ENCODE measurements at places on chromosomes 1 and 21.

DNA sequence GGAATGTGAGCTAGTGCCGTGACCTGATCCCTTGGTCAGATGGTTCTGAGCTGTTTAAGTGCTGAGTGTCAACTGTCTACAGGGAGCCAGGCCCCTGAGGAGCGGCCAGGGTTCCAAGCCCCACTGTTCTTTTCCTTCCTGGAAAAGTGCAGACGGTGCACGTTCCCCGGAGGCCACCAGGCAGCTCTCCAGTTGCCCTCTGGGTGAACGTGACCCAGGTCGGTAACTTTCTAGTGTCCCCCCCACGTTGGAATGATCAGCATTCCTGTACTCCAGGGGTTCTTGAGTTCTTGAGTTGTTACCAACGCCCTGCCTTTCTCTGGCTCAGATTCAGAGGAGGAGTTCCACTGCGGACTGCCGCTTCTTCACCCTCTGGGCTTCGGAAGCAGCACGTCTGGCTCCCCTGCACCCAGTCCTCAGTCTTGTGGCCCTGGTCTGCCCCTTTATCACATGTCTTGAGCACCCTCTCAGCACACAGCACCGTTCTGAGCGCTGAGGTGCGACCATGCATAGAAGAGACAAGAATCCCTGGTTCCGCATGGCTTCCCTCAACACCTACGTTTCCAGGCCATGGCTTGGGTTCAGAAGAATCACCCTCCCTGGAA, 131.5 kb downstream of the DHRS3 start:
- DNase-seq = no peak

DNA sequence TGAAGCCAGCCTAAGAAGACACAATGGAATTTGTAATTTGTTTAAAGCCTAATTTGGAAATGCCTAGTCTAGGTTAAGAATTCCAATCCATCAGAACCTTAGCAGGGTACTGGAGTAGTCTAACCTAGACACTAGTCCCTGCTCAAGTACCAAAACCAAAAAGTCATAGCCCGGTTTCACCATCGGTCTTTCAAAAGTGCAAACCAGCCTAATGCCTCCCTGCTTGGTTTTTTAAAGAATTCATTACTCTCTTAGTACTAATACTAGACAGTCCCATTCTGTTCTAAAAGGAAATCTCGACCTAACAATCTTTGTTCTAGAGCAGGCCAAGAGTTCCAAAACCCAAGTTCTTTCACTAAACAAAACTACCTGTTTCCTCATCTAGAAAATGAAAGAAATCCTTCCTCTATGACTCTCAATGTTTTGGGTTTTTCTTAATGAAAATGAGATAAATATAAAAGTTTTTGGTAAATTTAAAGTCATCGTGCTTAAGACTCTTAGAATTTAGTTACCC, 2.6 kb downstream of the PUM1 start:
- DNase-seq = no peak

DNA sequence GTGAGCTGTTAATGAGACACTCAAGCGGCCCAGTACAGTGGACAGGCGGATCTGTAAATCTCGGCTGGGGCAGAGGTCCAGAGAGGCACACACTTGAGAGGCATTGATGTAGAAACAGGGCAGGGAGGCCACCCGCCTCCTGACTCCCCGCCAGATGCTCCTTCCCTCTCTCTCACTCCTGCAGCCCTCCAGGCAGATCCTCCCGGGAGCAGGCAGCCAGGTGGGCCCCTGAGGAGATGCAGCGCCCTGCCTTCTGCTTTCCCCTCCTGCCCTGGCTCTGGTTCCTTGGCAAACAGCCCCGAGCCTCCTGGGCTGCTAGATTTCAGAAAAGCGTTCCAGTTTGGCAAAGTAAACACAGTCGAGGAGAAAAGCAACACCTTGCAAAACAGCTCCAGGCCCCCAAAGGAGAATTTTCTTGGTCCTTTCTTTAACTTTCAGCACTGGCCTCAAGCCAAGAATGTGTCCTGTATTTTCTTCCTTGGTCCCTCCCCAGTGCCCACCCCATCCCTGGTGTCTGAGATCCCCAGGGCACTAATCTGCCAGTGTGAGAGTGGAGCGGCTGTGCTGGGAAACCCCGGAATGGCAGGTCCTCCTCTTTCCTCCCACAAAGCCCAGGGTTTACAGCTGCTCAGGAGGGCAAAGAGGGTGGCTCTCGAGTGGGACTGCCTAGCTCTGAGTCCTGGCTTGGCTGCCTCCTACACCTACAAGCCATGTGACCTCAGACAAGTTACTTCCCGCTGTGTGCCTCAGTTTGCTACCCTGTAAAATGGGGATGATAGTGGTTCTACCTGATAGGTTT, 29.4 kb upstream of the IFNLR1 start:
- no peak for DNase-seq

- DNase-seq = no peak
Measured at GRCh38 chr21:33769057-33769456, 126.8 kb downstream of the ITSN1 start.

GRCh38 chr1:113021430-113022085, 51.4 kb upstream of the LRIG2 start:
- no peak for DNase-seq

- no peak for DNase-seq
Measured at GRCh38 chr21:30733026-30733425, 14.0 kb downstream of the KRTAP21-2 start.

GRCh38 chr1:44275991-44276405, 62.7 kb downstream of the DMAP1 start:
- no peak for DNase-seq

DNA sequence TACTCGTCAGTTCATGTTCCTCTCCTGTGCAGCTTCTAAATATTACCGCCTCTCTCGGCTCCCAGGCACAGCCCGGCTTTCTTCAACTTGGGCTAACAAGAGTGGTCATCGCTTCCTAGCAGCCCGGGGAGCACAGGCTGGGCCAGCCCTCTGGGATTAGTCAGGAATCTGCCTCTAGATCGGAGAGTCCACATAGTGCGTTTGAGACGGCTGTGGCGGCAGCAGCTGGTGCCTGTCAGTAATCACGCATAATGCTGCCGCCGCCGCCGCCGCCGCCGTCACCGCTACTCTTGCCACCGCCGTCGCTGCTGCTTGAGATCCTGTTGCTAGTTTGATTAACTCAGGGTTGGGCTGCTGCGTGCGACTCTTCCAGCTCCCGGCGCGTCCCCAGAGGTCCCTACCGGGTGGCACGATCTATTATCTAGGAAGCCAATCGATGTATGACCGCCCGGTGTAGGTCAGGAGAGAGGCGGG, at the start of gene RXRG:
Gene RXRG (minus strand): TSS at position 230 of the 474 bp plus-strand sequence. CDS start 233 bp downstream, outside the sequence.
- DNase-seq = peak; percentile 6

DNA sequence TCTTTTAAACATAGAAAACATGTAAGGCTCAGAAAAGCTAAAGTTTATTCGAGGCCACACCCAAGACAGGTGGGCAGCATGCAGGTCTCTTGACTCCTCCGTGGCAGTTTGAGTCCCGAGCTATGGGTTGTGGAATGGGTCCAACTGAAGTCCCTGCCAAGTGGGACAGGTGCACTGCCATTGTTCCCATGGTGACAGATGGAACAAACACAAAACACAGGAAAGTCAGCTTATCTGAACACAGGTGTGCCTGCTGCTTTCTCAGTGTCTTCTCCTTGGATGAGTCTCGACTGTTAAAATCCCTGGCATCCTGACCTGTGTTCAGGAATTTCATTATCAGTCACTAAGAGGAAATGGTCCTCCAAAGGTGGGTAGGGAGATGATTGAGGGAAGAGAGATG, 99.0 kb upstream of the RAB4A start:
- DNase-seq = no peak

DNA sequence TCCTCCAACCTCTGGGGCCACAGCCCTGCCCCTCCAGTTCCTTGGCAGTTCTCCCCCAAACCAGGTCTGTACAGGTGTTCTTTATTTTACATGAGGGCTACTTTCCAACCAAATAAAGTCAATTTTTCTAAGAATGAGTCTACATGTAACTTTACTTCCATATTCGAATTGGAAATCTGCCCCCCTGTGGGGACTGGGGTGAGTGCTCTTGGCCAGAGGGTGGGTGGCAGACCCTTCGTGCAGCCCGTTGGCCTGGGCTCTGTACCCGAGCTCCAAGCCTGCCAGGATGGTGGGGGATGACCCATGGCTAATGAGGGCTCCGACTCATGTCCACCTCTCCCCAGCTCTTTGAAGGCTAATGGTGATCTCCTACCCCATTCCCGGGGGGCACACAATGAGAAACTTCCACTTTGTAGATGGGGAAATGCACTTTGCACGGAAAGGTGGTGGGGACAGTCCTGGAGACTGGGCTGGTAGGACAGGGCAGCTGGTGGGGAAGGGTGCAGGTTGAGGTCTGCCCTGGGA, 589 bp upstream of the CATSPER4 start:
- DNase-seq = no peak

DNA sequence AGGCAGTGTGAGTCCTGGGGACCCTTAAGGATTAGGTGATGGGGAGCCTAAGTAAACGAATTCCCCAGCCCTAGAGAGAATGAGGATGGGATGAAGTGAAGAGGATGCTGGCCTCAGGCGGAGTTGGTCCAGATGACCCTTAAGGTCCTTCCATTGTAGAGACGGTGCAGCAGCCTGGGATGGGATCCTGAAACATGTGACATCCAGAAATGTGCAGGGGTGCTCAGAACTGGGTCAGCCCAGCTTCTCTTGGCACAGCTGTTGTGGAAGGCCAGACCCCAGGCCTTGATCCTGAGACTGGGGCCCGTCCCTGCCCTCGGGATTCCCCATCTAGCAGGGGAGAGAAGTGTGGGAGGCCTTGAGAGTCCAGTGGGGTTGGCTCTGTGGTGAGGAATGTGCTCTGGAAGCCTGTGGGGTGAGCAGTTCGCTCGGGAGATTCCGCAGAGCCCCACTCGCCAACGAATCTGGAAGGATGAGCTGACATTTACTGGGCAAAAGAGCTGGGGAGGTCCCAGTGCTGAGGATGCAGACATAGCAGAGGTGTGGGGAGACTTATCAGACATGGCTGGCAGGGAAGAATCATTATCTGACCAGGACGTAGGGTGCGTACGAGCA, 28.1 kb downstream of the A3GALT2 start:
- DNase-seq = no peak

GRCh38 chr1:72341661-72342060, 59.3 kb upstream of the NEGR1 start:
- DNase-seq = no peak

DNA sequence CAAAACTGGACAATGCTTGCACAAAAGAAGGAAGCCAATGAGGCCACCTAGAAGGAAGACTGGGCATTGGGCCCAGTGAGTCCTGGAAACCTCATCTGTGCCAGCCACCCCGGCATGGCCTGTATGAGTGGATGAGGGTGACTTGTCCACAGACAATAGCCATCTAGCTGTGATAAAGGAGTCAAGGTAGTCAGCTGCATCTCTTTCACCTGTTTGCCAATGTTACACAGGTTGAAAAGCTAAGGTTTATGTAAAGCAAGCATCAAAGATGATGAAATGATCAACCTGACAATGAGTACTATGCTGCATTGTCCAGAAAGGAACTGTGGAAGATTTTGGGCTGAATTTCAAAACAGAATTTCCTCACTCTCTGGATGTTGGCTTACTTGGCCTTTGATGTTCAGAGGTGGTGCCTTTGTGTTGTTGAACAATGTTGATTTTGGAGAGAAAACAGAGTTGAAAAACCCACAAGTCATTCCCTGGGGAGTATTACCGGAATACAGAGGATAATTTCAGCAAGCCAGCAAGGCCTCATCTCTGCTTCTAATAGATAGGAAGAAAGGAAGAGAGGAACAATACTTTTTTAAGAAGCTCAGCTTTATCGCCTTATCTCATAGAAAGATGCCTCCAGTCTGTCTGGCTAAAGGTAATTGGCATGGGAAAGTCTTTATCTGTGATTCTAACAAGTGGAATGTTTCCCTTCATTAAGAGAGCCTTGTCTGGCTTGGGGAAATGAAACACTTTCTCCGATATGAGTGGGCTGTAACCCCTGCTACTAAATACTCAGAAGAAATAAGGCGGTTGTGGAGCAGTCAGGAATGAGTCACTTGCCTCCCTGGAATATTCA, 11.4 kb upstream of the SELE start:
- DNase-seq = no peak

DNA sequence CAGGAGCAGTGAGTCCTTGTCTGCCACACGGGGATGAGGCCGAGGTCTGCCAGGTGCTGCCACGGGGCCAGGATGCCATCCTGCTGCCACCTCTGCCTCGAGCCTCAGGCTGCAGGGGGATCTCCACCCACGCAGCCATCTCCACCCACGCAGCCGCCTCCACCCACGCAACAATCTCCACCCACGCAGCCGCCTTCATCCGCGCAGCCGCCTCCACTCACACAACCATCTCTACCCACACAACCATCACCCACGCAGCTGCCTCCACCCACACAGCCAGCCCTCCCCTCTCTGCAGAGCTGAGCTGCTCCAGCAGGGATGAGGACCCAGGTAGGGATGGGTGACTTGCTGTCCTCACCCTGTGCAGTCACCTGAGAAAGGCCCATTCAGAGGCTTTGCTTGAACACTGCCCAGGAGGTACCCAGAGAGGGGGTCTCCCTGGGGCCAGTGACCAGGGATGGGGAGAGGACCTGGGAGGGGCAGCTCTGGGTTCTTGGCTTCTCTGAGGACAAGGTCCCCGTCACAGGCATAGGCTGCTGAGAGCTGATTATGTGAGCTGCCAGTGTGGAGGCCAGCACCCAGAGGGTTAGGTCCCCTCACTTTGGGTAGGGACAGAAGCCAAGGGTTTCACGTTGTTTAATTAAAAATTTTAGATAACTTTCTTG, 46.6 kb upstream of the TTC34 start:
- DNase-seq = no peak
